ENCODE measurements at places on chromosomes 6 and 20. TPM values are rescaled to one million over a fixed set of nuclear protein-coding genes. Genes with fewer than 3 reads are reported as not detected.

Gene EFCAB8
- total RNA-seq = not detected

Gene TPMT
- 22.1 TPM for total RNA-seq

Gene CALHM5
- 0.07 TPM for total RNA-seq

Gene GGTLC1
- total RNA-seq = not detected

Gene POM121L2
- total RNA-seq = not detected

Gene CALHM4
- not detected for total RNA-seq

GRCh38 chr6:170441316-170441715 lies 111.8 kb downstream of the PSMB1 start:
- H3K36me3 ChIP-seq = no peaks in the 10 kb centered on the region
- H3K4me1 ChIP-seq = peaks cover 31% of the 10 kb centered on the region
- H3K4me3 ChIP-seq = no peak overlapping the region

- H3K36me3 ChIP-seq = no peaks in the 10 kb centered on the region
- DNase-seq = no peak
- H3K4me1 ChIP-seq = no peaks in the 10 kb centered on the region
- H3K27me3 ChIP-seq = no peaks in the 10 kb centered on the region
- H3K27ac ChIP-seq = no peak overlapping the region
Observed at GRCh38 chr6:90146024-90146423, 150.6 kb downstream of the BACH2 start.

DNA sequence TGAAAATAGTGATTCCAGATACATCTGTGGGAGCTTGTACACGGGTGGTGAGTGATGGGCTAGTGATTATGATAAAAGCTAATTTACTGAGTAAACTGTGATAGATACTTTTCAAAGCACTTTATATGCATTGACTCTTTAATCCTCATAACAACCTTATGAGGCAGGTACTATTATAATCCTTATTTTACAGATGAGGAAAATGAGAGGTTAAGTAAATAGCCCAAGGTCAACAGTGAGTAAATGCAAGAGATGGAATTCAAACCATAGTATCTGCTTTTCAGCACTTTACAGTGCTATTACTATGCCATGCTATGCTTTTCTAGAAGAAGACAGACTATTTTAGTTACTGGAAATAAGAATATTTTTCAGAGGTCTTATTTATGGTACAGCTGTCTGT lies 320.9 kb upstream of the CITED2 start:
- no peaks in the 10 kb centered on the region for H3K36me3 ChIP-seq
- H3K4me1 ChIP-seq = peaks cover 7% of the 10 kb centered on the region
- no peak overlapping the region for H3K4me3 ChIP-seq

DNA sequence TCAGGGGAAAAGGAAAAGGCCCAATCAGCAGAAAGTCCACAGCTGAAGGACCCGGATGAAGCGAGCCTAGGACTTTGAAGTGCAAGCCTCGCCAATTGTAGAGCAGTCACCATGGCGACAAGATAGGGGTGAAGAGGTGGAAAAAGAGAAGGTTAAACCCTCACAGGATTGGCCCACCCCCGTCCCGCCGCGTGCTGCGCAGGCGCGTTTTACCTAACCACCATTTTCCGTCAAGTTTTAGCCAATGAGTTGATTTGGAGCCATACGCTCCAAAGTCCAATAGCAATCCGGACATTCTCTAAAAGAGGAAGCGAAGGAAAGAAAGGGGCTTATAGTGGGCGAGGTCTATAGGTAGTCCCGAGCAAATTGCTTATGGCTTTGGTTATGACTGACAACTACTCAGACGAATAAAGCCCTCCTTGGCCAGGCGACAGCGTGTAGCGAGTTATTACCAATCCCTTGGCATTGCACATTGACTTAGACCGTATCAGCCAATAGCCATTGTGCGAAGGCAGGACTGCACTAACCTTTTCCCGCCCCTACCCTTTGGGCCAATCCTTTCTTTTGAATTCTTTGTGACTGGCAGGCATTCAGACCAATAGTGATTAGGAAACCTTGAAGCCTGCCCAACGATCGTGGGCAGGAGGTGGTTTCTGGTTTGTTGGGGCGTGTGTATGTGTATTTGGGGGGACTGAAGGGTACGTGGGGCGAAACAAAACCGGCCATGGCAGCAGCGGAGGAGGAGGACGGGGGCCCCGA lies at the start of gene RNF5:
Gene RNF5, plus strand, starts transcription at position 618 of the 759 bp plus-strand sequence. Its CDS starts 107 bp downstream, at position 725.
- peaks cover 24% of the 10 kb centered on the region for H3K4me1 ChIP-seq
- H3K4me3 ChIP-seq = peak within 1 kb of the TSS; percentile 99
- H3K27me3 ChIP-seq = no peaks in the 10 kb centered on the region

- no peak overlapping the region for H3K27ac ChIP-seq
- no peak overlapping the region for H3K4me3 ChIP-seq
Observed at GRCh38 chr20:40532103-40532502, 156.9 kb downstream of the MAFB start.

DNA sequence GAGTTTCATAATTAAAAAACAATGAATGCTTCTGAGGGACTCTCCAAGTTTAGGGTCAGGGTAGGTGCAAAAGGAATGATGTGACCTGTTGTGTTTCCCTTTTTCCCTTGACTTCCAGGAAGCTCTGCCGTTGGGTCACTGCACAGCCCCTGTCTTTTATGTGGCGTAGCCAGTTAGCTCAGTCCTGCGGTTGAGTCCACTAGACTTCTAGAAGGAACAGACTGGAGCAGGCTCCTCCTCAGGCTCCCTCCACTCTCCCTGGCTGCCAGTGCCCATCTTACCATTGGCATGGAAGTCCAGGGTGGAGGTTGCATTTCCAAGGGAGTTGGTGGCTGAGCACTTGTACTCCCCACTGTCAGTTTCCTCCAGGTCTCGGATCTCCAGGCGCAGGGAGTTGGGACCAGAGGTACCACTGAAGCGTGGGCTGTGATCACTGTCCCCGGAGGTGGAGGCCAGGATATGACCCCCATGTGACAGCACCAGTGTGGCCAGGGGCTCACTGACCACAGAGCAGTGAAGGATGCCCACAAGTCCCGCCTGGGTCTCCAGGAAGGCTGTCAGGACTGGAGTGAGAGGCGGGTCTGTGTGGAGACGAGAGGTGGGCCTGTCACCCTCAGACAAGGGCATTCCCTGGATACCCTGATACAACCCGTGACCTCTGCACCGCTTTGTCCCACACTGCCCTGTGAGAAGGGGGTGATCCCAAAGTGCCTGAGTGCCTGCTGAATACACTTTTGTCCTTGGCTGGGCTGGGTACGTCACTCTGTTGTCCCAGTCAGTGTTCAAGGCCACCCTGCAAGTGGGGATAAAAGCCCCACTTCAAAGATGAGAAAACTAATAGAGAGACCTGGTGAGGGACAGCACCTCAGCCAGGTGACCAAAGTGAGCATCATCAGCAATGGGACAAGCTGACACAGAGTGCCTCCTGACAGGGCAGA lies 11.1 kb downstream of the SIGLEC1 start:
- H3K36me3 ChIP-seq = no peaks in the 10 kb centered on the region
- DNase-seq = no peak
- no peak overlapping the region for H3K4me3 ChIP-seq
- no peak overlapping the region for H3K27ac ChIP-seq
- no peaks in the 10 kb centered on the region for H3K4me1 ChIP-seq

- no peak overlapping the region for H3K27ac ChIP-seq
- H3K4me1 ChIP-seq = no peaks in the 10 kb centered on the region
- H3K4me3 ChIP-seq = no peak overlapping the region
- no peaks in the 10 kb centered on the region for H3K36me3 ChIP-seq
- no peak for DNase-seq
Observed at GRCh38 chr6:80622641-80623040, 516.2 kb downstream of the BCKDHB start.

GRCh38 chr20:63858393-63859165 lies 2.7 kb upstream of the ABHD16B start:
- H3K27me3 ChIP-seq = no peaks in the 10 kb centered on the region
- H3K36me3 ChIP-seq = no peaks in the 10 kb centered on the region
- peak overlapping the region; percentile 10 for H3K4me3 ChIP-seq
- H3K27ac ChIP-seq = peak overlapping the region; percentile 20
- DNase-seq = peak; percentile 62
- peaks cover 40% of the 10 kb centered on the region for H3K4me1 ChIP-seq

DNA sequence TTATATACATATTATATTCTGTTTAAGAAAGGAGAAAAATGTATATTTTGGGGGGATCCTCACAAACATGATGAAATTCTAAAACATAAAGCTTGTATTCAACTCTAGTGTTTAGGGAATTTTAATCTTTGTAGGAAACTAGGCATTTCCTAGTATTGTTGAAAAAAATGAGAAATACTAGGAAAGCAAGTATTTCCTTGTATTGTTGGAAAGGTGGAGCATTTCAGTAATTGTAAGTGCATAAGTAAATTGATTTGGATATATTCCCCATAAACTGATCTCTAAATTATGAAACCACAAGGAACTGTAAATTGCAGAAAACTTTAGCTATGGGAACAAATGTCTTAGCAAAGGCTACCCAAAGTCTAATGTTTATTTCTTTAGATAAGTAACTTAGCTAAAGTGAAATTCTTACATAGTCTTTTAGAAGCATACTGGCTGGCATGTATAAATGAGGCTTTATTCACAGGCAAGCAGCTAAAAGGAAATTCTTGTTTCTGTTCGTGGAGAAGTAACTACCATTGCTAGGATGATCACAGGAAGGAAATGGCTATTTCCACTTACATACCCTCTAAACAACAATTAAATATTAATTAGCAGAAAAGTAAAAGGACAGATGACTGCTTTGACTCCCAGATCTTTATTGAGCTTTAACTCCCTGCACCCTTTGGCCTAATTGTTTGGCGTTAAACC lies 19.9 kb upstream of the NRN1 start:
- no peak for DNase-seq
- H3K36me3 ChIP-seq = no peaks in the 10 kb centered on the region
- no peak overlapping the region for H3K27ac ChIP-seq
- H3K4me3 ChIP-seq = no peak overlapping the region
